ENCODE measurements at places on chromosomes 3 and 15.
A peak's percentile ranks its signal among the peaks of the same experiment; 100 is the strongest.

- DNase-seq: no peak
These were observed 115.1 kb downstream of the LIPC start for GRCh38 chr15:58546635-58547627.

GRCh38 chr3:50605901-50606326 is 5.7 kb downstream of the CISH start:
- DNase-seq: no peak

DNA sequence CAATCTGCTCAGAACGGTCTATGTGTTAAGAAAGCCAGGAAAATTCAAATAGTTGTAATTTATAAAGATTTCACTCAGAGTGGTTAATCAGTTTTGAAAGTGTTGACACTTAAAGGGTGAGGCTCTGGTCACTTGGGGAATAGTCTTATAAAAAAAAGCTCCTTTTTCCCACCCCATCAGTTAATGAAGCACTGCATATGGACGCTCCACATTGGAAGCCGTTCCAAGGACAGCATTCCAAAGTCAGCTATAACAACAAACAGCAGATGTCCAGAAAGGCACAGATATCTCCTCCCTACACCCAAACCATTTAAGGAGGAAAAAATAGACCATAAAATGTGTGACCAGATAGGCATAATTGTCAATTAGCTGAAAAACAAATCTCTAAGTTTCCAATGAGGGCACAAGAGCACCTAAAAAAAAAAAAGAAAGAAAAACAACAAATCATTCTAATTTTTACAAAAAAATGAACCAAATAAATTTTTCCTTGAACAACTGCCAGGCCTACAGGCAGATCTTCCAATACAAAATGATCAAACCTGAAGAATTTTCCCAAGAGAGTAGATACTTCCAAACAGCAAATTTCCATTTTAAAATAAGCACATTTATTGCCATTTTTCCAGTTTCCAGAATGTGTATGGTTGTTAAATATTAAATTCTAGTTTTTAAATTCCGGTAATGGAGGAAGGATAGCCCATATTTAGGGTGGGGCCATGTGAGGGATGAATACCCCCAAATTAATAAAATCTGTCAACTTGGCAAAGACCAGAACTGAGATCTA is 198.3 kb downstream of the ERC2 start:
- no peak for DNase-seq

GRCh38 chr3:31541089-31541488 is 8.4 kb downstream of the STT3B start:
- DNase-seq: no peak

DNA sequence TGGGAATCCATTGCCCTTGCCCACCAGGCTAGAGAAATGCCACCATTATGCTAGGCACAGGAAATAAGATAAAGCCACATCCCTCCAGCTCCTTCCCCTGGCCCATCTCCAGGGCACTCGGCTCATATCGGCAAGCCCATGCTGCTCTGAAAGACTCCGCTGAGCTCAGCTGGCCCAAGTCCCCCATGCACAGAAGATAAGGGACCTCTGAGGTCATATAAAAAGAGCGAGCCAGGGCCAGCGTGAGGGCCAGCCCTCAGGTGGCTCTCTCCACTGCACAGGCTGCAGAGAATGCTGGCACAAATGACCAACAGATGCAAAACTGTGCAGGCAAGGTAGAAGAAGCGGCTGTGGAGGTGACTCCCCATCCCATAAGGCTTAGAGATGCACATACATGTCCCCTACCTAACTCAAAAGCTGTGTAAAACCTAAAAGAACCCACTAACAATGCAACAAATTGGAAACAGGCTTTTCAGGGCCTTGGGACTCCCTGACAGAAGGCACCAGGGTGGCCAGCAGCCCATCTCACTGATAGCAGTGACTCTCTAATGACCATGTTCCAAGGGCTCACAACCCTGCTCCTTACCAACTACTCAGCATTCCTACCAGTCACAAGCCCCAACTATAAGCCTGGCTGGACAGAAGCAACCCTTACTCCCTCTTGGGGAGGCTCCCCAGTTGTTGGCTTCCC is 3.0 kb downstream of the RAB6B start:
- DNase-seq: no peak

GRCh38 chr3:13538520-13539291 is 10.2 kb upstream of the FBLN2 start:
- no peak for DNase-seq

GRCh38 chr15:31272558-31273257 is 53.9 kb upstream of the KLF13 start:
- DNase-seq: no peak

GRCh38 chr3:20041197-20041780 is 1.0 kb downstream of the KAT2B start:
- peak; percentile 71 for DNase-seq

DNA sequence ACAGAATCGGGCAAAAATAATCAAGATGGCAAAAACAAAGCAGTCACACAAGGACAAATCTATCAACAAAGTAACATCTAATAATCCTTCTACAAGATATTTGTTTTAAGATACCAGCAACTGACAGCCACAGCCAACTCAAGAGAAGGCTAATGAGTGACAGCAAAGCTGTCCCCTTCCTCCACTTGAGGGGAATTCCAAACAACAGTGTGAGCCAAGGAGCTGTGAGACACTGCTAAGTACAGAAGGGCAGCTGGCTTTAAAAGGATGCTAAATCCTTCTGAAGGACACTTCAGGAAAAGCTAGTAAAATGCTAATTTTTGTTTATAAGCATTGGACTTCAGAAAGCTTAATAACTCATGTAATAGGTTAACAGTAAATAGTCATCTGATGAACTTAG is 120.3 kb upstream of the GOLGA8J start:
- DNase-seq: no peak

- no peak for DNase-seq
These were observed 77.4 kb downstream of the STAC start for GRCh38 chr3:36457667-36458066.

All from stimulated activated CD4-positive, alpha-beta T cell treated with anti-CD3 and anti-CD28 coated beads, Interleukin-2, amount 100 ng/mL, for 48 hours (primary cell).